Colonic mucosa (tissue), 4 donors: ENCODE measurements at places on chromosomes 12 and 14. TPM values are rescaled to one million over a fixed set of nuclear protein-coding genes. Genes with fewer than 3 reads are reported as not detected.

GRCh38 chr12:127664901-127665300, 602.1 kb upstream of the TMEM132C start:
- no peak for DNase-seq

DNA sequence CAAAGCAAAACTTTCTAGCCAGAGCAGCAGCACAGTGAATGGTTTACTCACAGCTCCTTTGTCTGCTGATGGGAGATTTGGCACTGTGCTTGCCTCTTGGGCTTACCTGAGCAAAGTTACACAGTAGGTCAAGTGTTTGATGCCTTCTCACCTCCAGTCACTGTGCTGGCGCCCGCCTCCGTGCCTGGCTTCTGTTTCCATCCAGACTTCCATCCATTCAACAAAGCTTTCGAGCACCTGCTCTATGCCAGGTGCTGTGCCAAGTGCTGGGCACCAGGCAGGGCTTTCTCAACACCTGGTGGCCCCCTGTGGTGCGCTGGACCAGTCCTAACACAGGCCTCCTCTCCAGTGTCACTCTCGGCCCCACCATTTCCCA, 199.2 kb upstream of the EEA1 start:
- DNase-seq, result no peak

DNA sequence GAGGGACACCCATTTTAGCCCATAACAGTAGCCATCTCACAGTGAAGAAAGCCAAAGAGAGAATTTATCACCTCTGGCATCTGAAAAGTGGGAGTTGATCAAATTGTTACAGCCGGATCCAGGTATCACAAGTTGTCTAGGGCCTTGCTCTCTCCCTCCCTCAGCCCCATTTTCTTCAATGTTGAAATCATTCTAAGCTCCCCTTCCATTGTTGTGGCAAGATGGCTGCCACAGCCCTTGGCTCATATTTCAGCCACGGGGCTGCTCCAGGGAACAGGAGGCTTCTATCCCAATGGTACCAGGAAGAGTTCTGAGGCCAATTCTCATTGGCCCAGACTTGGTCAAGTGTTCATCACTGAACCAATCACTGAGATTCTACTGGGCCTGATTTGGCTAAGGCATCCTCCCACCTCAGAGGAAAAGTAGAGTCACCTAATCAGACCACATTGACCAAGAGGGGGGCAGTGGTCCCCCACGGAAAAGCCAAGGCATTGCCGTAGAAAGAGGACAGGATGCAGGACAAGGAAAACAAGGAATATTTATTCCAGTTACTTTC, 106.2 kb downstream of the GPATCH2L start:
- DNase-seq, result no peak

DNA sequence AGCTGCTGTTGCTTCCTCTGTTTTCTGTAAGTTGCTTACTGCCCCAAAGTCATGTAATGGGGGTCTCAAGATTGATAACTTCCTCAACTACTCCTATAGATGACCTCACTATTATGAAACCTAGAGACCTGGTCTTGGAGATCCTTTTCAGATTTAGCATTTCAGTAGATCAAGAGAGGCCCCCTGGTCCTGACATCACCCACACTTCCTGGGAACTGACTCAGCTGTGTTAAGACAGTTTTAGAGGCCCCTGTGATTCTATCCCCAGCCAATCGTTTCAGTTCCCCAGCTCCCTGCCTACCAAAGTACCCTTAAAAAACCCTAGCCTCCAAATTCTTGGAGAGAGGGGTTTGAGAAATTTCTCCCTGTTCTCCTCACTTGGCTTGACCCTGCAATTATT, 9.2 kb upstream of the ARG2 start:
- DNase-seq, result no peak

PTGER2 gene
- total RNA-seq, result 6.6 TPM
